CD4-positive, alpha-beta T cell treated with Interleukin-6 for 4 hours (primary cell): ENCODE measurements at places on chromosomes 1 and 21.

GRCh38 chr1:166822385-166822784 is 16.9 kb upstream of the POGK start:
- DNase-seq: no peak

GRCh38 chr1:224820341-224820740 is 109.1 kb upstream of the DNAH14 start:
- DNase-seq: no peak

DNA sequence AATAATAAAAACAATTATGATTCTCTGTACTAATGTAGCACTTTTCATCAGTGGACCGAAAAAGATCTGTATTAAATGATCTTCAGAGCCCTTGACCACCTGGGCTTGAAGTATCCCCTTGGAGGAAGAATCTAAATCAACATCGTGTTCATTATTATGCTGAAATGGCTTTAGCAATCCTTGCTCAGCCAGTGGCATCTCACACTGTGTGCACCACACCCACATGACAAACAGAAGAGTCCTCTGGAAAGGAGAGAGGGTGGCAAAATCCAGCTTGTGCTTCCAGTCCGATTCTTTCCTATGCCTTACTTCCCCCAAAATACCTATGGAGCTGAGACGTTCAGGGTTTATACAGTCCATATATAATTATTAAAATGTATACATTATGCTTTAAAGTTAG is 318.5 kb upstream of the RUNX1 start:
- DNase-seq: no peak

- no peak for DNase-seq
Observed at GRCh38 chr21:42939582-42940413, 14.4 kb upstream of the ERVH48-1 start.

DNA sequence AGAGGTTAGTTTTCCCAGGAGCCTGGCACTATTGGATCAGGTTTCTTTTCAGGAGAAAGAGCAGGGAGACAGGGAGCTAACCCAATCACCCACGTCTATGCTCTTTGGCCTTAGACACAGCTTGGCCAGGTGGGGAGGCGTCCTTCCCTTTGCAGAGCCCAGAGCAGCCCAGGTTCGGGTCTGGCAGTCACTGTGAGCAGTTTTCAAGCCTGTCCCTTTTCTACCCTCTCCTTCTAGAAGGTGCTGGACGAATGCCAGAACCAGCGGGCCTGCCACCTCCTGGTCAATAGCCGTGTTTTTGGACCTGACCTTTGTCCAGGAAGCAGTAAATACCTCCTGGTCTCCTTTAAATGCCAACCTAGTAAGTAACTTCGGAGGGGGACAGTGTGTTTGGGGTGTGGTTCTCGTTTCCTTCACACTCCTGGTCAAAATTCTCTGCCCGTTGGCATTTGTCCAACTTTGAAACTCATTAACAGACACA is 44.9 kb downstream of the EVA1C start:
- no peak for DNase-seq

- no peak for DNase-seq
Observed at GRCh38 chr1:4762146-4762545, 107.7 kb downstream of the AJAP1 start.

- DNase-seq: peak; percentile 81
Observed at GRCh38 chr1:178532392-178532791, 19.5 kb downstream of the TEX35 start.

- no peak for DNase-seq
Observed at GRCh38 chr1:35809114-35810095, 1.6 kb downstream of the AGO4 start.

DNA sequence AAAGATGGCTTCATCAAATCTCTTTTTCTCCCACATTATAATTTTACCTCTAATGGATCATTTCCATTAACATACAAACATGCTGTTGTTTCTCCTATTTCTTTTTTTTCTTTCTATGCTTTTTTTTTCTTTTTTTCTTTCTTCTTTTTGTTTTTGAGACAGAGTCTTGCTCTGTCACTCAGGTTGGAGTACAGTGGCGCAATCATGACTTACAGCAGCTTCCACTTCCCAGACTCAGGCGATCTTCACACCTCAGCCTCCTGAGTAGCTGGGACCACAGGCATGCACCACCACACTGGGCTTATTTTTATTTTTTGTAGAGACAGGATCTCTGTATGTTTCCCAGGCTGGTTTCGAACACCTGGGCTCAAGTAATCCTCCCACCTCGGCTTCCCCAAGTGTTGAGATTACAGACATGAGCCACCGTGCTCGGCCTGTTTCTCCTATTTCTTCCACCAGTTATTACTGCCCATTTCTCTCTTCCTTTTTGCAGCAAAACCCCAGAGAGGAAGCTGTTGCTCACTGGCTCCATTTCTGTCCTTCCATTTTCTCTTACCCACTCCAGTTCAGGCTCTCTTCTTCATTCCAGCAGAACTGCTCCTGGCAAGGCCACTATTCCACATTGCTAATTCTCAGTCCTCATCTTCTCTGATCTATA is 32.1 kb upstream of the OPRD1 start:
- DNase-seq: no peak

GRCh38 chr1:32363713-32364112 is 1.4 kb downstream of the TSSK3 start:
- DNase-seq: no peak

GRCh38 chr21:43991447-43991991 is 20.6 kb upstream of the TRAPPC10 start:
- no peak for DNase-seq

- DNase-seq: no peak
Observed at GRCh38 chr1:185398022-185398421, 81.0 kb upstream of the IVNS1ABP start.

- DNase-seq: no peak
Observed at GRCh38 chr1:102886638-102887037, 221.7 kb downstream of the COL11A1 start.

- no peak for DNase-seq
Observed at GRCh38 chr1:56045477-56045876, 533.9 kb downstream of the PLPP3 start.

DNA sequence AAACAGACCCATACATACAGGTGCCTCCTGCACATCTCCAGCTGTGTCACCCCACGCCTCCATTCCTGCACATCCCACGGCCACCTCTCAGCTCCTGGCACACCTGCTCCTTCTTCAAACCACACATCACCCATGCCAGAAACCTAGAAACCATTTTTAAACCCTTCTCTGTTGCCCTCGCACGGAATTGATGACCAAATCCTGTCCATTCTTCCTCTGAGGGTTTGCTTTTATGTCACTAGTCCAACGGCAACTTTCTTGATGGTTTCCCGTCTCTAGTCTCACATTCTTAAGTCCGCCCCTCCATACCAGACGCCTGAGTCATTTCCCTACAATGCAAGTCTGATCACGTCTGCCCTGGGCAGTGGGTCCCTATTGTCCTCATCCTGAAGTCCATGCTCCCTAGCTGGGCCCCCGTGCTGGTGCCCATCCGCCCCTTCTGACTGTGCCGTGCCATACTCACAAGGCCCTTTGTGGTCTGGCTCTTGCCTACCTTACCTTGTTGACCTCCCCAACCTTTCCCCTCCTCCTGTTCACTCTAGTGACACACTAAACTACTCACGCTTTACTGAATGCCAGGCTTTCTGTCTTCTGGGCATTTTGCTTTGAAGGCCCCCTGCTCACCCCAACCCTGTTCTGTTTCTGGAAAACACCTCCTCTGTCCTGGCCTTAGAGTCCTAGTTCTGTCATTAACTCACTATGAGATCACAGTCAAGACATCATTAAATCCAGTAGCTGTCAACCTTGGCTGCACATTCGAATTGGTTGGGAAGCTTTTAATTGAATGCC is 17.6 kb downstream of the SLC2A1 start:
- DNase-seq: peak; percentile 21

DNA sequence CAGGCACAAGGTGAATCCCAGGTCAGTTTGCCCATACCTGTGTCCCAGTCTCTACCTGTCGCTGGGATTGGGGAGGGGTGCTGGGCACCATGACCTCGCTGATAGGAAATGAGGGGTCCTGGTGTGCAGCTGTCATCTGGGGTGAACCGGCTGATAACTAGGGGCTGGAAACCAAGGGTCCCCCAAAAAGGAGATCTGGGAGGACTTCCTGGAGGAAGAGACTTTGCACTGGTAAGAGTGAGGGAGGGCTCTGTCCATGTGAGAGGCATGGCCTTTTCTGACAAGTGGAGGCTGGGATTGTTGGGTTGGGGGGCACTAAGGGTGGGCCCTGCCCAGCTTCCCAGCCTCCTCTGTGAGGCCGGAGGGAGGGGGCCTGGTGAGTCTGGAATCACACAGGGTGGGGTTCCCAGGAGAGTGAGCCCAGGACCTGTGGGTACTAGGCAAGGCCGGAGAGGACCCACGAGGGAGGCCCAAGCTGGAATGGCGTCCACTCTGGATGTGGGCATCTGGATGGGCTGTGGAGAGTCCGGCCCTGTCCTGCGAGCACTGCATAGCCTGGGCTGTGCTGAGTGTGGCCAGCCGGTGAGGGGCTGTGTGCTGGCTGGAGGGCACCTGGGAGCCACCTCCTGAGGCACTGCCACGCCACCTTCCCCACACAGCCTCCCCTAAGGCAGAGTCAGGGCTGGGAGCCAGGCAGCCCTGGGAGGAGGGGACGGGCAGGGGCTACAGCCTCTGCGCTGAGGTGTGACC is 4.9 kb upstream of the PEX10 start:
- no peak for DNase-seq

GRCh38 chr21:37568916-37569315 is 202.3 kb downstream of the DYRK1A start:
- DNase-seq: no peak

- DNase-seq: peak; percentile 40
Observed at GRCh38 chr1:77313491-77313890, 31.7 kb downstream of the AK5 start.

DNA sequence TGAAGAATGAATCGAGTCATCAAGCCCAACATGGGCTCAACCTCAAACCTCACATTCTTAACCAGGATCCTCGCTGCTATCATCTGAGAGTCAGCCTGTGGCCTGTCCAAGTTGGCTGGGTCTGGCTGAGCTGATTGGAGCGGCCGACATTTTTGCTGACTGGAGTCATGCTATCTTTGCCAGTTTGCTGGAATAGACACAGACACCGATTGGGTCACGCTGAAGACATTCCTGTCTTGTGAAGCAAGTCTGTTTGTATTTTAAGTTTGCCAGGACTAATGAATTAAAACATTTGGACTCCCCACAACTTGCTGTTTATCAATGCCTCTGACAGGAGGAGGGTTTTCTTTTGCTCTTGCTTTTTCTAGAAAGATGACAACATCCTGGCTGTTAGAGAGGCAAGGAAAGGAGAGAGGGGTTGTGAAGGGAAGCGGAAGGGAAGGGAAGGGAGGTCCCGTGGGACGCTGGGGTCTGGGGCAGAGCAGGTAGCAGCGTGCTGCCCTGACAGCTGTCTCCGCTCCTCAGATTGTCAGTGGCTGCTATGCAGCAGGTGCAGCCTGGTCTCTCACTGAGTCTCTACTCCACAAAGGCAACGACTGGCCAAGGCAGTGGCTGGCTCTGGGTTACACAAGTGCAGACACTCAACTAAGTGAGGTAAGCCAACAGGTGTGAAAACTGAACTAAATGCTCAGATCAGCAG is at the start of gene MAP3K7CL:
Gene MAP3K7CL, plus strand, starts transcription at position 375 of the 700 bp plus-strand sequence. CDS start 2,701 bp downstream, outside the sequence.
- DNase-seq: no peak

DNA sequence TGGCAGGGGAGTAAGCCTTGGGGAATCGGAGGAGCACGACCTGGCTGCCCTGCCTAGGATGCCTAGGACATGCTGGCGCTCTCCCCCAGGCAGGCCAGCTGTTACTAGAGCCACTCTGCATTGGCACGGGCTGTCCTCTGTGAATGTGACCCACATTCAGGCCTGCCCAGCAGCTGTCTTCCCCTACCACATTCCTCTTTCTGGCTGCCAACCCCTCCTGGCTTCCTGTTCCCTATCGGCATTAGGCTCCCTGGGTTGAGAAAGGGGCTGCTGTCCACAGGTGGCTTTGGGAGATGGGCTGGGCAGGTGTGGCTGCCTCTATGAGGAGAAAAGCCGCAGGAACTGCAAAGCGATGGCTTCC is 2.3 kb upstream of the NFASC start:
- DNase-seq: no peak

GRCh38 chr1:244322181-244322580 is 129.5 kb downstream of the ADSS2 start:
- DNase-seq: no peak

DNA sequence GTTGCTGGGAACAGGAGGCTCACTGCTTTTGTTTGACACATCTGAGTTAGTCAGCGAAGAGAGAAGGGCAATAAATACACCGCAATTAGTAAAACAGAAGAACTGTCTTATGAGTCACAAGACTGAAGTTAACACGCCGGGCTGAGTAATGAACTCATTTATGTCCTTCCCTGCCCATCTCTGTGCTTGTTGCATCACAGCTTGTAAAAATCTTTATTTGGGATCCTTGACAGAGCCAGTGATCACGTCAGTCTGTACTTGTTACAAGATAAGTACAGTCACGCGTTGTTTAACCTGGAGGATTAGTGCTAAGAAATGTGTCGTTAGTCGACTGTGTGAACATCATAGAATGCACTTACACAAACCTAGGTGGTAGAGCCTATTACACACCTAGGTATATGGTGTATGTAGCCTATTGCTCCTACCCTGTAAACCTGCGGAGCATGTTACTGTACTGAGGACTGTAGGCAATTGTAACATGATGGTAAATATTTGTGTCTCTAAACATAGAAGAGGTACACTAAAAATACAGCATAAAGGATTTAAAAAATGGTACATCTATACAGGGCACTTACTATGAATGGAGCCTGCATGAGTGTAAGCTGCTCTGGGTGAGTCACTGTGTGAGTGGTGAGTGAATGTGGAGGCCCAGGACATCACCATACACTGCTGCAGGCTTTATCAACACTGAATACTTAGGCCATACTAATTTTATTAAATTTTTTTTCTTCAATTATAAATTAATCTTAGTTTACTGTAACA is 272.2 kb downstream of the TNR start:
- no peak for DNase-seq

DNA sequence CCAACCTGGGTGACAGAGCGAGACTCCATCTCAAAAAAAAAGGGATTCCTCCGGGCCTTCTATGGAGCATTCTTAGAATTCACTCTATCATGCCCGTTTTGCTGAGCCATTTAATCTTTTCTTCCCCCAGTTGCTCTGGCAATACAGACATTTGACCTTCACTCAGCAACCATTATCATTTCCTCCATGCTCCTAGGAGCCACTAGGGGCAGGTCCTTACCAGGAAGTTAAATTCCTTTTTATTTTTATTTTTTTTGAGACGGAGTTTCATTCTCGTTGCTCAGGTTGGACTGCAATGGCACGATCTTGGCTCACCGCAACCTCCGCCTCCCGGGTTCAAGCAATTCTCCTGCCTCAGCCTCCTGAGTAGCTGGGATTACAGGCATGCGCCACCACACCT is 9.7 kb upstream of the CGN start:
- DNase-seq: no peak

GRCh38 chr1:15758953-15759661 is 512 bp downstream of the FBLIM1 start:
- DNase-seq: no peak
